ENCODE measurements at places on chromosomes 16 and 17.

DNA sequence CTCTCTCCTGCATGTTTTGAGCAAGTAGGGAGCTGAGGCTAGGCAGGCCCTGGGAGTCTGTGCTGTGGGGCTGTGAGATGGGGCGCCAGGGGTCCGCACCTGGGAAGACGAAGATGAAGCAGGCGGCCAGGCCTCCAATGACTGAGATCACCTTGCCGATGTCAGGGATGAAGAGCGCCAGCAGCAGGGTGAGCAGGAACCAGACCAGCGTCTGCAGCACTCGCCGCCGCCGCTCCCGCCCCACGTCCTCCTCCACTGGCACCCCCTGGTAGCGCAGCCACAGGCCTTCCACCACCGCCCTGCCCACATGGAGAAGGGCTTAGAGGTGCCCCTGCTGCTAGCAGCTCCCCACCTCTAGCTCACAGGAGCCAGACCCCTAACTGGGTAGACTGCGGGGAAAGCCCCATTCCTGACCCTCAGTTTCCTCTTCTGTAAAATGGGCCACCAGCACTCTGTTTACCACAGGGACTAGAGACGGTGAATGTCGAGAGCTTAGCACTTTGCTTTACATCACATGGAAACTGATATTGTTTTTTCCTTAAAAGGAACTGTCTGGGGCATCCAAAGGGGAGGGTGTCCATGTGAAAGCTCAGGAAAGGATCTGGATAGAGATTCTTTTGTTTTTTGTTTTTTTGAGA lies 13.5 kb downstream of the SLC38A7 start:
- no peak for DNase-seq

DNA sequence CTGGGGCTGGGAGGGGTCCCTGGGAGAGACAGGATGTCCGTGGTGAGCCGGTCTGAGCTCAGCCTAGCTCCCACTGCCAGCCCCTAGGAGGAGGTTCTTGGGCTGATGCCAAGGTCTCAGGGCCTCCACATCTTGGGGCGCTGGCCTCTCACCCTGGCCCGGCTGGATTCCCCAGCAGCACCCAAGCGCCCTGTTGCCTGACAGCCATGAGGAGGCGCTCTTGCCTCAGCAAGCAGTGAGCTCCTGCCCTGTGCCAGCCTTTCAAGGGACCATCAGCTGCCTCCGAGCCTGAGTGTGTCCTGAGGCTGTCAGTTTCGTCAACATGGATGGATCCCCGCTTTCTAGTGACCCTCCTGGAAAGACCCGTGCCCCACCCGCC lies 234.9 kb upstream of the CIBAR2 start:
- DNase-seq = peak; percentile 3

GRCh38 chr17:32142857-32143526 lies 690 bp downstream of the RHOT1 start:
- peak; percentile 45 for DNase-seq

DNA sequence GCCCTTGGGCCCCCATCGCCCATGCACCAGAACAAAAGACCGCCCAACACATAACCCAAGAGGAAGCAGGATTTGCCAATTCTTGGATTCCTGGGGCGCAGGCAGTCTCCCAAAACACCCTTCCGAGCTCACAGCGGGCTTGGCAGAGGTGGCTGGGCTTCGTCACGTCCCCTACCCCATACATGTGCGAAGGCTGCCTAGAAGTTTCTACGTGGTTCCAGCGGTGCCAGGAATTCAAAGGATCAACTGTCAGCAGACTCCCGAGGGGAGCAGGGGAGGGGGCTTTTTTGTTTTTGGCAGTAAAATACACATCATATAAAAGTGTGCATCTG lies 80.8 kb upstream of the PLCG2 start:
- no peak for DNase-seq

- no peak for DNase-seq
Measured at GRCh38 chr17:42547698-42548069, 5.0 kb upstream of the HSD17B1 start.

- no peak for DNase-seq
Measured at GRCh38 chr17:76004750-76005262, 4.2 kb downstream of the CDK3 start.

- peak; percentile 71 for DNase-seq
Measured at GRCh38 chr17:58006560-58006923, 504 bp downstream of the SRSF1 start.

GRCh38 chr17:60391471-60392041 lies 377 bp downstream of the USP32 start:
- DNase-seq = no peak

- DNase-seq = no peak
Measured at GRCh38 chr17:50939795-50940684, 73.9 kb upstream of the TOB1 start.

- no peak for DNase-seq
Measured at GRCh38 chr16:81620796-81621195, 158.3 kb upstream of the PLCG2 start.

- peak; percentile 73 for DNase-seq
Measured at GRCh38 chr17:74478420-74479100, 12.1 kb downstream of the CD300A start.

DNA sequence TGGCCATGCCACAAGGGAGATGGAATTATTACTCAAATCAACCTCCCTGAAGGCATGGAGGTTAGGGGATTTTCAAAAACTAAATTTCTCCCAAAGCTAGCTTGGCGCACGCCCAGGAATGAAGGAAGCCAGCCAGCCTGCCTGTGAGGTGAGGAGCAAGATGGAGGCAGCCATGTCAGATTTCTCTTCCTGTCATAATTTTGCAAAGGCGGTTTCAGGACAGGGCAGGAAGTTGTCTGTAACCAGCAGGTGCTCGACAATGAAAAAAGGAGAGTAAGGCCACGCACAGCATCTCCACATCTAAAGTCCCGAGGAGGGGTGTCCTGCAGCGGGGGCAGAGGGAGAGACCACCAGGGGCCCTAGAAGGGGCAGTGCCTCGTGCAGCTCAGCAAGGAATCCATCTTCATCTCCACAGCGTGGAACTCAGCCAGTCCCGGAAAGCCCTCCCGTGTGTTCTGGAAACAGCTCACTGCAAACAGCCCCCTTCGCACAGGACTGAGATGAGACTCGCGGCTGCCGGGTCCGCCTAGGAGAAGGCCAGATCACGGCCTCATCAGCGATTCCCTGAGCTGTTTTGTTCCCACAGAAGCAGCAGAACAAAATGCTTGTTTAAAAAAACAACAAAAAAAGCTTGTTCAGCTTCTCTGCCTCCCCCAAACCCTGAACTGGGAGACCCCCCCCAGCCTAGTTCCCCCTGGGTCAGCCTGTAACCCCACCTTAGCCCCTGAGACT lies 47.8 kb downstream of the SLC7A5 start:
- DNase-seq = no peak

- DNase-seq = no peak
Measured at GRCh38 chr16:86151239-86151851, 252.4 kb downstream of the IRF8 start.

DNA sequence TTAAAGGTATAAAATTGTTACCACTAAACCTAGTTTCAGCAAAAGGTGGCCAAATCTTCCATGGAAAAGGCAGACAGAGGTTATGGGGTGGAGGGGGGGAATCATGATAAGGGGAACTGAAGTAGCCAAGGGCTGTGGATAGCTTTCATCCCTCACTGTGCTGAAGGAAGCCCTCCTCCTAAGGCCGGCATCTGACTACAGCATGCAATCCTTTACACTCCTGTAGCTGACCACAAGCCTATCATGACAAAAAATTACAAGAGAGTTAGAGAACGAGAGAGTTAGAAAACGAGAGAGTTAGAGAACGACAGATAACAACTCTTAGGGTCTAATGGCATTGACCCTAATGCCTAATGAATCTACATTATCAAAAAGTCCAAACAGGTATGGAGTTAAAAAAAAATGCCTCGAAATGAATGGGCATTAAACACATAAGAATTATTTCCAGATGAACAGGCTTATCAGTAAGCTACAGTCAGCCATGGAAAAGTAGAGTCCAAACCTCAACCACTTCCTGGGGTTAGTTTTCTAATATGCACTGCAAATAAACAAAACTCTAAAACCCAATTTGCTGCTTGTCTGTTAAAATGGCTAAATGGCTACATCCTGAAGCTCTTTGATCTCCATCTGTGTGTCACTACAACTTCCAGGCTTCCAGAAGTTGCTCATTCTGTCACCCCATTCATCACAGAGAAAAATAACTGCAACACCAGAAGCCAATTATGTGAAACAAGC lies 29.7 kb downstream of the DUSP14 start:
- no peak for DNase-seq

DNA sequence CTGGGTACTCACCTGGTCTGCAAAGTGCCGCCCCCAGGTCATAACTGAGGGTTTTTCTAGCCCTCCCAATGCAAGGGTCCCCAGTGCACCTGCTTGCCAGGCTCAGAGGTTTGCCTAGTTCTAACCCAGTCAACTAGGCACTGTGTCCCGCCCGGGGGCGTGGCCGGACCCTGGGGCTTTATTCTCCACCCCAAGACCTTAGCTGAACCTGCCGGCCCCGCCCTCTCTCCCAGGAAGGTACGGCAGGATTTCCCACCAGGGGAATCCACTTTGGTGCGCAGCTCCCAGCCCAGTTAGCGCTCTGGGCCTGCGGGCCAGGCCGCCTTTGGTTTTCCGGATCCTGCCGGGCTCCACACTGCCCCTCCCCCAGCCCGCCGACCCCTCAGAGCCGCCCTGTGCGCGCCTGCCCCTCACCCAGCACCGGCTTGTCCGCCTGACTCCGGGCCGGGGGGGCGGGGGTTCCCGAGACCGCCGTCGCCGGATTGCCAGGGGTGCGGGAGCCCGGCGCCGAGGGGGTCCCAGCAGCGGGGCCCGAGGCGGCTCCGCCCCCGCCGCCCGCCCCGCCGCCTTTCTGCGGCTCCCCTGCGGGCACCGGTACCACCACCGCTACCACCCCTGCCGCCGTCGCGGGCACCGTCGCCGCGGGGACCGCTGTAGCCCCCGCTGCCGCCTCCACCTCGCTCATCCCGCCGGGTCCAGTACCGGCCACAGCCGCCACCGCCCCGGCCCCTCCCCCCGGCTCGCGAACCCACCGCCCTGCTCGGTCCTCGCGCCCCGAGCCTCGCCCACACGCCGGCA lies 424 bp downstream of the YBX2 start:
- DNase-seq = no peak

DNA sequence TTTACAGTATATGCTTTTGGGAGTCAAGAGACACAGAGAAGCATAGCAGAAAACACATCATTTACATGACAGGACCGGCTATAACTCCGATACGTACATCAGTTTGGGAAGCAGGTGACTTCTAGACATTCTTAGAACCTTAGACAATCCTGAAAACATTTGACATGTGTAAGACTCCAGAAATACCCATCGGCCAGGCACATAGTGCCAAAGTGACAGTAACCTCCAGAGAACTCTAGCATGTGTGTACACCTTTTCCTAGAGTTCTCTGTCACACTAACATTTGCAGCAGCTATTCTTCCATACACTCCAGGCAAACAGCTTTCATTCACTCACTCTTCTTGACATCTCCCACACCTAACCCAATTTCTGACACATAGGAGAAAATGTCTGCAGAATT lies 3.4 kb upstream of the TAOK1 start:
- no peak for DNase-seq

DNA sequence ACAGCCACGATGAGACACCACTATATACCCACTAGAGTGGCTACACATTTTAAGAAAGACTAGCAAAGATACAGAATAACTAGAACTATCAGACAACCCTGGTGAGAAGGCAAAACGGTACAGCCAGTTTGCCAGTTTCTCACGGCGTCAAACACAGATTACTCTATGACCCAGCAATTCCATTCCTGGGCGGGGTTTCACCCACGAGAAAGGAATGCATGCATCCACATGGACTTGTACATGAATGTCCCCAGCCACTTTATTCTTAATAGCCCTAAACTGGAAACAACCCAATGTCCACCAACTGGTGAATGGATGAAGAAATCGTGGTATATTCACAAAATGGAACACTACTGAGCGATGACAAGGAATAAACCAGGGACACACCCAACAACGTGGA lies 74.5 kb downstream of the MYH10 start:
- DNase-seq = no peak

DNA sequence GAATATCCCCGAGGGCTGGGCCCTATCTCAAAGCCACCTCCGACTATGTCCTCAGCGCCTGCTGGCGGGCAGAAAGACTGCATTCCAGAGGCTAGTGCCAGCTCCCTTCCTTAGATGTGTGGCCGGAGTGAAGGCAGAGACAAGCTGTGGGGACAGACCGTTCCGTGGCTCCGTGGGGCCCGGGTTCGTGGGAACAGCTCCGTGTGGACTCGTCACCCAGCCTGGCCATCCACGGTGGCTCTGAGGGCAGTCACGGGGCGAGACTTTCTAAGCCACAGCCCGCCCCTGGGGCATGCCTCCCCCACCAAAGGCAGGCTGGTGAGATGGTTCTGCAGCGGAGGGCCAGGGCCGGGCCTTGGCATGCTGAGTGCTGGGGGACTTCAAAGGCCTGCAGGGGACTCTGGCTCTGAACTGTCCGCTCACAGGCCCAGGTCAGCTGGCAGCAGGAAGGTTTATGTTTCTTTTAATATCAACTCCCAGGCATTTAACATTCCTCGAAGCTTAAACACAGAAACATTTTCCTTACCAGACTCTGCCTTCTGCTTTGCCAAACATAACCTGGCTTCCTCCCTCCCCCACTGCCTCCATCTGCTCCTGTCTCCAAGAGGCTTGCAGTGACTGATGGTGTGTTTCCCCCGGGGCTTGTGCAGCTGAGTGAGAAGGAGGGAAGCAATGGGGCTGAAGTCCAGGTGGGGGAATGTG lies 50.4 kb downstream of the TIMM22 start:
- no peak for DNase-seq

GRCh38 chr16:2152695-2153506 lies 2.7 kb upstream of the TRAF7 start:
- no peak for DNase-seq

DNA sequence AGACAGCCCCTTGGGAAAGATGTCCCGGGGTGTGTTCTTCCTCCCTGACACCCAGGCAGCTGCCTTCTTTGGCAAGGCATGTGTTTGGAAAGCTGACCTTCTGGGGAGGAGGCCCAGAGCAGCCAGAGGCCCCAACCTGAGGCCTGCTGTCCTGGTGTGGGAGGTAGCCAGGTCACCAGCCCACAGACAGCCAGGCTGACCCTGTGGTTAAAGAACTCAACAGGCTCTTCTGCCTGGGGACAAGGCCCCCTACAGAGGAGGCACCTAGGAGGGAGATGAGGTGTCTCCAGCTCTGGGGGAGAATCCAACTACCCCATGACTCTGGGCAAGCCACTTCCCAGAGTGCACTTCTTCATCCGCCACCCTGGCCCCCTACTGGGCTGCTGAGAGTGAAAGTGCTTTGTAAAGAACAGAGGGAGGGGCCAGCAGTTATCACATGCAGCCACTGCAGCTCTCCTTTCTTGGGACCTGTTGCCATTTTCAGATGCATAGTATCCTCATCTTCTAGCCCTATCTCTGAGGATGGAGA lies 13.1 kb upstream of the SREBF1 start:
- DNase-seq = no peak
